ENCODE measurements at places on chromosomes 7 and 10.

GRCh38 chr10:116636976-116637375 is 16.2 kb downstream of the PNLIPRP2 start:
- no peak for DNase-seq

- DNase-seq = no peak
Observed at GRCh38 chr7:73628504-73628903, 4.2 kb upstream of the MLXIPL start.

DNA sequence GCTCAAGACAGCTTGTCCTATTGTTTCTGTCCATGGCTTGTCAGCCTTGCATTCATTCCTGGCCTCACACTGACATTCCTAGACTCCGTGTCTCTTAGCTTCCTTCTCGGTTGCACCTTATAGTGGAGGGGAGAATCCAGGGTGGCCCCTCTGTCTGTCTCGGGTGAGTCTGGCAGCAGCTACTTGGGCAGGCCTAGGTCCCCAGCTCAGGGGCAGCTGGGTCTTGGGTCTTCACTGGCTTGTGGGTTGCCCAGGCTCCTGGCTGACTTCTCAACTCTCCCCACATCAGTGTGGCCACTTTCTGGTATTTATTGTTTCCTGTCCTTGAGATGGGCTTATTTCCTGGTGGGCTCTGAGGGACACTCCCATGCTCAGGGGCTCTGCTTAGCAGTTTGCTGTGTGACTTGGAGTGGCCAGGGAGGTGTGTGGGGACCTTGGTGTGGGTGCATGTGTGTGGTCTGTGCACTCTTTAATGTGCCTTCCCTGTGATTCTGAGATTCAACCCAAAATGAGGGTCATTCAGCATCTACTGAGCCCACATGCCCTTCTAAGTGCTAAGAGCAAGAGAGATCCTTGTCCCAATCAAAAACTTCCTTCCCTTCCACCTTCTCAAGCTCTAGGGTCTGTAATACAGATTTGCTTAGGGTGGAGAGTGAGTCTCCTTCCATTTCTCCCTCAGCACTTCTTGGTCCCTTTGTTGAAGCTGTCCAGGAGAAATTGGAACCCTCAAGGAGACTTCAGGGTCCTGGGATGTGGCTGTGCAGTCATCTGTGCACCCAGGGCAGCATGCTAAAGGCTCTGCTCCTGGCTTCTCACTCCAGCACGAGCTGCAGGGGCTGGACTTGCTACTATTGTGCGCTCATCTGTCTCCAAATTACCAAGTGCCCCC is 20.1 kb downstream of the UPP1 start:
- DNase-seq = no peak

DNA sequence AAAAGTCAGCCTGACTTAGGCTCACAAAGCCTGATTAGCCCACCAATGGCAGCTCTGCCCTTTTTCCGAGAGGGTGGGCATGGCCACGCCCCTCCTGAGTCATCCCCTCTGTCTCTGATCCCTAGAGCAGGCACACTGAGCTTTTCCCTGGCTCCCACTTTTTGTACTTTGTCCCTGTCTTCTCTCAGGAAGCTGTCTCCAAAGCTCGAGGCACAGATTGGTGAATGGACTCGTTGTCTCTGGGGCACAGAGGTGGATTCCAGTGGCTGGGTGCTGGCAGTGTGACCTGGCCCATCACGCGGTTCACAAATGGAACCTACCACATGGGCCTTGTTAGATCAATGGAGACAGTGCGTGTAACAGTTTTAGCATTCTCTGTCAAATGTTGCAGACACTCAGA is 313.5 kb downstream of the WDR37 start:
- no peak for DNase-seq

- DNase-seq = peak; percentile 10
Observed at GRCh38 chr10:125144693-125145623, 15.4 kb downstream of the CTBP2 start.
